ENCODE measurements at places on chromosomes 13 and 19.

- no peak for DNase-seq
Measured at GRCh38 chr19:41699231-41699967, 9.0 kb upstream of the CEACAM5 start.

DNA sequence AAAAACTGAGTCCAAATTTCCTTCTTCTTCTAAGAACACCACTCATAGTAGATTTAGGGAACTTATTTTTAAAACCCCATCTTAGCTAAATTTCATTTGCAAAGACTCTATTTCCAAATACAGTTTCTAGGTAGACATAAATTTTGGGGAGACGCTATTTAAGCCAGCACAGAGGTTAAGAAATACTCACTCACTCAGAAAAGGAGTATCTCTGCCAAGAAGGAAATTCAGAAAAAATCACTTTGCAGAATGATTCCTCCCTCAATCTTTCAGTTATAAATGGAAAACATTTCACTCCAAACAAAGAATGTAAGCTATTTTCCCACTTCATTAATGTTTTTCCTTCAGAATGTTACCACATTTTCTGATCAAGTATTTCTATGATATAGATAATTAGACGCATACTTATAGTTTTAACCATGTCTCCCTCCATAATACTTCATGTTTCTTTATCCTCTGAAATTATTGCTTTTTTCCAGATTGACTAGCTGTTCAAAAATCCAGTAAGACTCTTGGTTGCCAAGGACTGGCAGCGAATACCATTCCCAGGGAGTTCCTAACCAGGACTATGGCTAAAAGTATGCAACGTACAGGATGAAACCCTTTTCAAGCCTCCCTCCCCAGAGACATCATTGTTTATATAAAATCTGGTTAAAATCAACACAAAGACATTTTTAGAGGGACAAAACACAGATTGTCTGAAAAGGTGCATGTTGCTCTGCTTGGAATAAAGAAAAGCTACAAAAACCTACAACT is 52.5 kb upstream of the RXFP2 start:
- DNase-seq = no peak

DNA sequence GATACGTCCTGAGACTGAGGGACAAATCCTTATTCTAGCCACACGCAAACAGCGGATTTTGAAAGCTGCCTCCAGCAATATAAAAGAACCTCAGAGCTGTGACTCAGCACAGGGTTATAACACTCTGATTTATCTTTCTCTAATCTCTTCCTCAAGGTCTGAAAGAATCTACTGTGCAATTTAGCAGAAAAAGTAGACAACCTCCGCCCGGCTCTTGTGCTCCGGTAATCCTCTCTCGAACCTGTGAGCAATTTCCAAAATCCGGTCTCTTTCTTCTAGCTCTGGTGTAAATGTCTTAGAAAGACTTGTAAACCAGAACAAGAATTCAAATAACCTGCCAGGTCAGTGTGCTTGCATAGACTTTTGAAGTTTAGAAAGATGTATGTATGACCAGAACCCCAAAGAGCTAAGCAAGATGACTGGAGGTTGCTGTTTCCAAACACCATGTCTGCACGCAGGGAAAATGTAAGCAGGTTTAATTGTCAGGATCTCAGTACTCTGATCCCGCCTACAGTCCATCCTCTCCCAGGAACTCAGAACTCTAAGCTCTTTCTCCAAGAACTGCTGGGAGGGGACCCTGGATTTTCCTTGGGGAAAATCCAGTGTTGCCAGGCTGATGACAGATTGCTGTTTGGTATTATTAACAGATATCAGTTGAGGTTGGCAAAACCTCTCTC is 338.1 kb downstream of the RFC3 start:
- DNase-seq = no peak

- no peak for DNase-seq
Measured at GRCh38 chr13:111115061-111115964, at the start of gene ARHGEF7. Gene ARHGEF7, plus strand, starts transcription at chr13:111115310. Its CDS starts 217 bp downstream, at chr13:111115527.

DNA sequence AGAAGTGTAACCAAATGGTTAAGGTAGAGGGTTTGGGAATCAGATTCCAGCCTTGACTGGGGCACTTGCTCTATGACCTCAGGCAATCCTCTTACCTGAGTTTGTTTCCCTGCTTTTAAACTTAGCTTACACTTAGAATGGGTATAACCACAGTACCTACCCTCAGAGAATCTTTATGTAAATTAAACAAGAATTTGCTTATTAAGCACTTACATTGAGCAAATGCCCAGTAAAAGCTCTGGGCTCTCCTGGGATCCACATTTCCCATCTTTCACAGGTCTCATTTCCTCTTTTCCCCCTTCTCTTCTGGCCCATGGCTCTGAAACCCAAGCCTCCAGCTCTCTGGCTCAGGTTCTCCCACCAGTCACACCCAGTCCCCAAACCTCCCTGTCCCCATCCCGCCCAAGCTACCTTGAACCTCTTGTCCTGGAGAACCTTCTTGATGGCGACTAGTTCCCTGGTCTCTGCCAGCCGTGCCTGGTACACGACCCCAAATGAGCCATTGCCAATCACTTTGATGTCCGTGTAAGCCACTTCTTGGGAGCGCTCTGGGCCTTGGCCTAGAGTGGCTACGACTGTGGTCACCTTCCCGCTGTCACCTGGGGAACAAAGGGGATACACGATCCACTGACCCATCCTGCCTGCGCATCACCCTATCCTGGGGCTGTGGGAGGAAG is 2.7 kb downstream of the GSK3A start:
- no peak for DNase-seq
